Activated naive CD4-positive, alpha-beta T cell treated with anti-CD3 and anti-CD28 coated beads for 36 hours (primary cell): ENCODE measurements at places on chromosomes 4 and X. TPM values are rescaled to one million over a fixed set of nuclear protein-coding genes. Genes with fewer than 3 reads are reported as not detected.

DNA sequence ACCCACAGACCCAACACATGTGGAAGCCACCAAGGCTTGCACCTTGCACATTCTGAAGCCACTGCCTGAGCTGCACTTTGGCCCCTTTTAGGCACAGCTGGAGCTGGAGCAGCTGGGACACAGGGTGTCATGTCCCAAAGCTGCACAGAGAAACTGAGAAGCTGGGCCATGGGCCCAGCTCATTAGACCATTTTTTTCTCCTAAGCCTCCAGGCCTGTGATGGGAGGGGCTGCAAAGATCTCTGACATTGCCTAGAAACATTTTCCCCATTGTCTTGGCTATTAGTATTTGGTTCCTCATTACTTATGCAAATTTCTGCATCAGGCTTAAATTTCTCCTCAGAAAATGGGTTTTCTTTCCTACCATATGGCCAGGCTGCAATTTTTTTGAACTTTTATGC is 447.4 kb upstream of the HS3ST1 start:
- DNase-seq, result no peak

GRCh38 chr4:176838601-176839433 is 46.1 kb upstream of the VEGFC start:
- no peak for DNase-seq

DNA sequence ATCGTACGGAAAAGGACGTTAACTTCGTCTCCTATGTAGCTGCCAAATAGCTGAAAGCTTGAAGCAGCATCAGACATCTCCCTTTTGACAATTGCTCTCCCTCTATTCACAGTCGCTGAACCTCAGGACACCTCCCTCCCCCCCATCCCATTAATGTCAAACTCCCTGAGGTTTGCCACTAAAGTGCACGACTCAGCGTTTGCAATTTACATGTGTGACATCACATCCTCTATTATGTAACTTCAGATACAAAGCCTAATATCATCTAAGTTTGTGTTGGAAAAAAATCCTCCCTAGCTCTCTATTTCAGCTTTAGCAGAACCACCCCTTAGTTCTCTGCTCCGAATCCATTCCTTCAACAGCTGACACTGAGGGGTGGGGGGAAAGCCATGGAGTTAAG is 5.5 kb upstream of the NR3C2 start:
- peak; percentile 18 for DNase-seq

HSFX4 gene
- not detected for total RNA-seq

STATH gene
- total RNA-seq, result not detected
